Prostate gland (tissue), 2 donors: ENCODE measurements at places on chromosomes 2 and 18.
A peak's percentile ranks its signal among the peaks of the same experiment; 100 is the strongest.

DNA sequence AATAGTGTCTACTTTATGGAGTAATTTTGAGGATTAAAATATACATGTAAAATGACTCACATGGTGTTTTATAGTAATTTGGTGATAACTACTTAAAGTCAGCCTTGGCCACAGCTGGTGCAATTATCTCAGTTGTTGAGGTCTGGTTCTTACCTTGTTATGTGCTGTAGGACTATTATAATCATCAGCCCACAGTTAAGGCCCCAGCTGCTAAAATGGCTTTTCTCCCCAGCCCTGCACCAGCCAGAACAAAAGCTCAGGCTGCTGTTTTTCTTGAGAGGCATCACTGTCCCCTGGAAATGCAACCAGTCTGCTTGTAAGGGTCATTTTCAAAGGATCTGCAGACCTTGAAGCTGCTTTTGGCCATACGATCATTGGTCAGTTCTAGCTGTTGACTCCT is 283.3 kb upstream of the THUMPD2 start:
- DNase-seq: no peak

DNA sequence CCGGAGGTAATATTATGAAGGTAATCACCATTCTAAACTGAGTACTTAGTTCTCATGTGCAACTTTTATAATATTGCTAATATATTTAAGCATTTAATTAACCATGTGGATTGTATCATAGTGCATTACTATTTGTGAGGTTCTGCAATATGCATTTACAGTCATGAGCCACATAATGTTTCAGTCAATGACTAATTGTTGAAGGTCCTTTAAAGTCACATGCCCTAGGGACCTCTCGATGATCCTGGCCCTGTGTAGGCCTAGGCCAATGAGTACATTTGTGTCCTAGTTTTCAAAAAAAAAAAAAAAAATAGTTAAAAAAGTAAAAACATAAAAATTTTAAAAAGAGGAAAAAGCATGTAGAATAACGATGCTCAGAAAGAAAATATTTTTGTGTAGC is 298.0 kb downstream of the DSEL start:
- no peak for DNase-seq

DNA sequence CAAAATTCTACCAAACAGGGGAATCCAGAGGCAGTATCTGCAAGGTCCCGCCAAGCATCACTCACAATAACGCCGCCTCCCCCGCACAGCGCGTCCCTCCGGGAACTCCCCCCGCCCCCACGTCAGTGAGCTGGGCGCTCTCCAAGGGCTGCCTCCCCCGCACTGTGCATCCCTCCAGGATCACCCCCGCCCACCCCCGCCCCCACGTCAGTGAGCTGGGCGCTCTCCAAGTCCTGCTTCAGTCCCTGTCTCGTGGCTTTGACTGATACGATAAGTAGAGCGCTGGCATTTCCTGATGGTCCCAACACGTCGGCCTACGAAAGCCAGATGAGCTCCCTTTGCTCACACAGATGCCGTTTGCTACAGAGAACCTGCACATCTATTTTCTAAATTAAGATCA is 130.7 kb upstream of the TPO start:
- no peak for DNase-seq

DNA sequence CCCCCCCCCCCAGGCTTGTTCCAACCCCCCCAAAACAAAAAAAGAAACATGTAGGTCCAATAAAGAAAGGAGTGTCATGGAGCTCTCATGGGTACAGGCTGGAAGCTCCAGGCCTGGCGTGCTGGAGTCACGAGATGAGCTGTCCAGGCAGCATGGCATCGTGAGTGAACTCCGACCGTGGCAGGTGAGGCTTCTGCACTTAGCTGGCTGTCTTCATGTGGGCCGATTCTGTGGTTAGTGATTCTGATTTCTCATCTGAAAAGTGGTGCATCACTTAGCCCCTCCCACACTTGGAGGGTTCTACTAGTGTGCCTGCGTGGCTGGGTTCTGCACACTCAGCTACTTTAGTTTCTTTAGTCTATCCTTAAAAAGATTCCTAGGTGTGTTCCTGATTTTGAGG is 126.4 kb upstream of the MGAT5 start:
- no peak for DNase-seq

DNA sequence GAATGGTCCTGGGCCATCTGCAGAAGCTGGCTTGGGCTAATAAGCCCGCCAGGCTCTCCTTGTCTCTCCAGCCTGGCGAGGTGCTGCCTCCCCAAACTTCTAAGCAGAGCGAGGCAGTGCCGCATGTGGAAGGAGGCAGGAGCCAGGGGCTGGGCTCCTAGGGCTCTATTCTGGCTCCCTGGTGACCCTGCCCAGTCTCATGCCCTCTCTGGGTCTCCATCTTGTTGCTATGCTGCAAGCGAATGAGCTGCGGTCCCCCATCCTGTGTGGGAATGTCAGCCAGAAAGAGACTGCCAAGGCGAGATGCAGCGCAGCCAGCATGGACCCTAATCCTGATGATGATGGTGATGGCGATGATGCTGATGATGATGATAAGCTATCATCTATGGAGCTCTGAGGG is 48.7 kb downstream of the TNS1 start:
- DNase-seq: no peak

DNA sequence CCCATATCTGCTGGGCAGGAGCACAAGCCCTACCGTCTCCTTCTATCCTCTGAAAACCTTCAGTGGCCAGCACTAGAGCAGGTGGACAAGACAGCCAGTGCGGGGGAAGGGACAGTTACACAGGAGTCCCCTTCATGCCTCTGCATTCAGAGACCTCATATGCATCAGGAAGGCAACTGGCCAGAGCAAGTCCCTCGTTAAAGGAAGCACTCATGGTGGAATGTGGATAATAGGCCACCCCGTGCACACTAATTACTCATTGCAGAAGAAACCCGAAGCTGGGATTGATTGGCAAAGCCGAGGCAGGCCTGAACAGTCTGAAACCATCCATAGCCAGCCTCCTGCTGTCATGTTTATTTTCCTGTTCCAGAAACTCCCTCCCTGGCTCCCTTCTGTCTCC is 11.2 kb downstream of the KIAA2012 start:
- no peak for DNase-seq

GRCh38 chr2:214232271-214232670 is 178.6 kb upstream of the VWC2L start:
- no peak for DNase-seq

GRCh38 chr18:77617694-77618093 is 368.0 kb downstream of the GALR1 start:
- DNase-seq: no peak

GRCh38 chr18:59233017-59233410 is 13.1 kb downstream of the GRP start:
- DNase-seq: no peak

GRCh38 chr2:199751492-199752120 is 99.4 kb downstream of the FTCDNL1 start:
- DNase-seq: no peak

DNA sequence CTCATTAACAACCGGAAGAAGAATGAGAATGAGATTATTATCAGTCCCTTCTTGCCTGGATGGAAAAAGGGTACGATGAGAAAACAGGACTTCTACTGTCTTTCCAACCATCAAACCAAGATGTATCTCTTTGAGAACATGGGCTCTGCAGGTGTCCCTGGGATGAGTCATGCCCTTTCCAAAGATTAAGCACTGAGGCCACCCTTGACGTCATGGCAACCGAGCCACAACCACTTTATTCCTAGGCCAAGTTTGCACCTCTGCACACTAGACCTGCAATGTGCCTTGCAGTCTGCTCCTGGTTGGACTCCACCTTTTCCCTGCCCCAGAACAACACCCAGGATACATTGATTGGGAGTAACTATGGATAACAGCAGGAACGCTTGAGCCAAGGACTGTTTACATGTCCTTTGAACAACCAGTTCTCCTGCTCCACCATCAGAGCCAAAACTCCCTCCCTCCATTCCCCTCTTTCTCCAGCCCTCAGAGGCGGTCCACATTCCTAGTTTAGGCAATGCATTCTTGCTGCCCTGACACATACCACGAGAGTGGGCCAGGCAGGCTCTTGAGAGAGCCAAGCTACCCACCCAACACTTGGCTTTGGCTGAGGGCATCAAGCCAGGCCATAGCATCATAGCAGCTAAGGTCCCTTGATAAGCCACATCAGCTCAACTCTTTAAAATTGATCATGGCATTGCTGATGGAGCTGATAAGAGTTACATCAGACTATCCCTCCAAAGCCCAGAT is 310.7 kb downstream of the TNS1 start:
- no peak for DNase-seq

DNA sequence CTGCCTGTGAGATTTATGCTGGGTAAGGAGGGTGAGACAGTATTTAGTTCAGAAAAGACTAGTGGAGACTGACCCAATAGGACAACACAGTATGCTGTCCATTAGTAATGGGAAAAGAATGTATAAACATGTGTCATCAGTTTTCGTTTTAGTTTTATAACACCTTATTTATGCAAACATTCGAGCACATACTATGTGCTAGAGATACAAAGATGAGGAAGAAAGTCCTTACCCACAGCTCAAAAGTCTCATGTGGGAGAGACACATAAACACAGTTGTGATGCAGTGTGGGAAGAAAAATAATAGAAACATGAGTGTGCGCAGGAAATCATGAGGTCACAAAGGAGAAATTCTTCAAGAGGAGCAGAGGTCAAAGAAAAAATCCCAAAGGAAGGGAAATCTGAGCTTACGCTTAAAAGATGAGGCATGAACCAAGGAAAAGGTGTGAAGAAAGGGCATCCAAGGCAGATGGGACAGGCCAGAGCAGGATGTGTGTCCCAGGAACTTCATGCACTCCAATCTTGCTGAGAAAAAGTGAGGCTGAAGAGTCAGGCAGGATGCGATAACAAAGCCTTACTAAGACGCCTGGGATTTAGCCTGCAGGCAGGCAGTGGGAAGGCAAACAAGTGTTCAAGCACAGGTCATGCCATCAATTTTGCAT is 8.1 kb downstream of the METTL21A start:
- DNase-seq: no peak

DNA sequence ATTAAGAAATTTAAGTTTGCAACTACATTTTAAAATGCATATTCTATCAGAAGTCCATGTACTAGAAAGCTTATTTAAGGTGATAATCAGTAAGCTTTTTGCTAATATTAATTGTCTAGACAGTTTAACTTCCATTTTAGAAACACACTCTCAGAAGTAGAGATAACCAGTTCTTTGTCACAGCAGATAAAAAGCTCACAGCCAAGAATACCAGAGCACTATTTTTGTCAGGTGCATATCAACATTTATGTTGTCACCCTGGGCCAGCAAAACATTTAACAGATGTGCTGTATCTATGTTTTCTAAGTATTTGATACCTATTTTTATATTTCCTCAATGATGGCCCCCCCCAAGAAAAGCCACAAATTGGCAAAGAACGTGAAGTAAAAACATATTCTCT is 192.6 kb downstream of the ERBB4 start:
- no peak for DNase-seq

DNA sequence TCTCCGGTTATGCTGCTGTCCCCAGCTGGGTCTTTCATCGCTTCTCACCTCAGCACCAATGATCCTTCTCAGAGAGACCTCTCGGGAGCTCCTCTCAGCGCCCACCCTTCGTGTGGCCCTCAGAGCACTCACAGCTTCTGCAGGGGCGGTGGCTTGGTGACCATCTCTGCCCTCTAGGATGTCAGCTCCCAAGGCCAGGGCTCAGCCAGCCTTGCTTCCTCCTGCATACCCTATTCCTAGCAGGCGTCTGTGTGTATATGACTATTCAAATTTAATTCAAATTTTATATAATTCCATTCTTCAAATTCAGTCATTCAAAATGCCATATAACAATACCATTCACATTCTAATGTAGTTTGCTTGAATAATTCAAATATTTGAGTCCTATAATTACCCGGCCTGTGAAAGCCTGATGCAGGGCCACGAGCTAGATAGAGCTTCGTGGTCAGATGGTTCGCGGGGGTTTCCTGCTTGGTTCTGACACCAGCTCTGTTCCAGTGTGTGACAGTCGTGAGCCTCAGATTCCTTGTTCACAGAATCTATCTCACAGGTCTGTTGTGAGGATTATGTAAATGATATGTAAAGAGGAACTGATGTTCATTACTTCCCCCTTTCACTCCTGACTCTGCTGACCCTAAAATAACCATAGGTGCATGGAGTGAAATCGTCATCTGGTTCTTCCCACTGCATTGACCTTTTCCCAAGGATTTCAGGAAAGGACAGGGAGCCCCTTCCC is 94.0 kb upstream of the CNGA3 start:
- no peak for DNase-seq

DNA sequence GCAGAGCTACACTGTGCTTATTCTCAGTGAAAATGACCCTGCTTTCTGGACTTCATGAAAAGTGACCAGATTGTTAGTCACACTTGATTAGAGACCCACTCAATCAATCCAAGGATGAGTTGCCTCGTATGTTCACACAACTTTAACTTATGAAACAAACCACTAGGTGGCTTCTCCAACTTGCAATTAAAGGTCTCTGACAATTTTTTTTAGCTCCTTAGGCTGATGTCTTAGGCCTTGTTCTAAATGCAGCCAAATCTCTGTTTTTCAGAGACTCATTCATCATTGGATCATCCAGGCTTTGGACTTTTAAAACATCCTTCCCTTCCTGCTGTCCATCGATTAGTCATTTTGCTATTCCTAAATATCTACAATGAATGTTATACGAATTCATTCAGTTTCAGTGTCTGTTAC is 63.4 kb downstream of the MREG start:
- no peak for DNase-seq

GRCh38 chr2:10882568-10882967 is 29.2 kb upstream of the KCNF1 start:
- DNase-seq: no peak

DNA sequence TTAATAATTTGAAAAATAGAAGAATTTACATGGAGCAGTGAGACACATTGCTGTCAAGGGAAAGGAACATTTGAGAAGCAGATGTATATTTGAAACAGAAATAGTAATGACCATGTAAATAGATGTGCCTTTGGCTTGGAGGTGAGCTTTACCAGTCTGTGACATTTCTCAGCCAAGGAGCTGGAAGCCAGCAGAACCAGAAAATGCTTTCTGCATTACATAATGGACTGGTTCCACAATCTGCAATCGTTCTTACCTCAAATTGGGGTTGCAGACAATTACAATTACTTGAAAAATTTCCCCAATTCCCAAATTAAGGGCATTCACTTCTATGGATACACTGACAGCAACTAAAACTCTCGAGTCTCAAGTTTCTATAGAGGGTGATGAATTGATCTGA is 59.7 kb downstream of the HNMT start:
- peak; percentile 9 for DNase-seq

DNA sequence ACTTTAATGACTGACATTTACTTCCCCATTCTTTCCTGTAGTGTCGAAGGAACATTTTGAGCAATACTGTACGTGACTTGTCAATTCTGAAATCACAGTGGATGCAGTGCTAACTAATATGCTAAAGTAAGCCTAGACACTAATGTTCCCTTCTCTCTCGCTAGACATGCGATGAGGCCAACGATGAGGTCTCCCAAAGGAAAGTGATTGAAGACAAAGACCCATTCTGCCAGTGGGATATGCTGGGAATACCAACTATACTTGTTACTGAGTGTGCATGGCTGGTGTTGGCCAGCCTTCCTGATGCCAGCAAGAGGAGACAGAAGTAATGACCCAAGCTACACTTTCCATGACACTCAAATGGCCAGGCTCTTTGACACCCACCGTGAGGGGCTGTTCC is 2.5 kb upstream of the SERPINE2 start:
- DNase-seq: no peak

- DNase-seq: no peak
Observed at GRCh38 chr2:33186937-33187336, 240.2 kb downstream of the LTBP1 start.

GRCh38 chr2:26942543-26943295 is 27.7 kb upstream of the MAPRE3 start:
- peak; percentile 42 for DNase-seq
